ENCODE measurements at places on chromosomes 1 and 21. TPM values are rescaled to one million over a fixed set of nuclear protein-coding genes. Genes with fewer than 3 reads are reported as not detected.

The PEAR1 gene
- 7.1 TPM for total RNA-seq

The LHX8 gene
- total RNA-seq: not detected

- DNase-seq: no peak
Measured at GRCh38 chr1:224377676-224378006, 21.0 kb downstream of the CNIH4 start.

DNA sequence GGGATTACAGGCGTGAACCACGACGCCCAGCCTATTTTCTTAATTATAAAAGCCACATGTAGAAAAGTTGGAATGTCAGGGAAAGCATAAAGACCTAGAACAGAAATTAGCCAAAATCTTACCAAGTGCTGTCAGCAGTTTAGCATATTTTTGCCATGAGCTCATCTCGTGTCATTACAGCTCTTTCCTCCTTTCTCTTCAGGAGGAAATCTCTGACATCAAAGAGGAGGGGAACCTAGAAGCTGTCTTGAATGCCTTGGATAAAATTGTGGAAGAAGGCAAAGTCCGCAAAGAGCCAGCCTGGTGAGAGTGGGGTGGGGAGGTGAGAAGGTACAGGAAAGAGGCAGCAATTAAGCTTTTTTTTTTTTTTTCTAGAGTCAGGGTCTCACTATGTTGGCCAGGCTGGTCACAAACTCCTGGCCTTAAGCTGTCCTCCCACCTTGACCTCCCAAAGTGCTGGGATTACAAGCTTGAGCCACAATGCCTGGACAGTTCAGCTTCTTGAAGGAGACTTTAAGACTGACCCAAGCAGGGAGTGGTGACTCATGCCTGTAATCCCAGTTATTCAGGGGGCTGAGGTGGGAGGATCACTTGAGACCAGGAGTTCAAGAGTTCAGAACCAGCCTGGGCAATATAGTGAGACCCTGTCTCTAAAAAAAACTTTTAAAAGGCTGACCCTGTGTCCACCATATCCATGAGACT lies 8.4 kb upstream of the BGLAP start:
- no peak for DNase-seq

- DNase-seq: no peak
Measured at GRCh38 chr1:7960867-7961215, 670 bp upstream of the PARK7 start.

DNA sequence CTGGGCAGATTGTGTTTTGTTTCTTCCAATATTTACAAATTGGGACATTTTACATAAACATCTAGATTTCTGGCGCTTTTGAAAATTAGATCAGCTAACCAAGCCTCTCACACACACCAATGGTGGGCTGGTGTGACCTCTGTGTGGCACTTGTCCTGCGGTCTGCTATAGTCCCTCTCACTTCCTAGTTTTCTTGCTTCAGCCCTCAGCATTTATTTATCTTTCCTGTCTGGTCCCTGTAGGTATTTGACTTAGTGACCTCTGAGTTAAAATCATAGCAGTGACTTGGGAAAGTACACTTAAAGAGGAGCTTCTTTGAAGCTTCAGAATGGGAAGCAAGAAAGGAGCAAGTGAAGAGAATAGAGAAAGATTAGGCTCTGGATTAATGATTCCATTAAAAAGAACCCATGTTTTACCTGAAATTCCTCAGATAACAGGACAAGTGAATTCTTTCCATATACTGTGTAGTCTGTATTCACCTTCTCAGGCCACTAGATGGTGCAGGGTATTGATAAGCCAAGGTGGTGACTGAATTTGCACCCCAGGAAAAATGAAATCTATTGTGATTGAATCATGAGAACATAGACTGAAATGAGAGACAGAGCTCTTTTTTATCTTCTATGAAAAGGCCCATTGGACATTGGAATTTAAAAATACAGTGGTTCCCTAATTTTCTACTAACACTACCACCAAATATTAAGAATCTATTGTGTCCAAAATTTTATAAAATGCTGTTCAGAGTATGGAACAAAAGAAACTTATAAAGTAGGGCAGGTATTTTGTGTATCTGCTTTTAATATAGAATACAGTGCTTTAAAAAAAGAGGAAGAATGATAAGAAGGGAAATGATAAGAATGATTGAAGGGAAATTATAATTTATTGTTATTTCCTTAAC lies 7.1 kb upstream of the DIPK1A start:
- DNase-seq: no peak

The TAL1 gene
- total RNA-seq: 4.3 TPM

- DNase-seq: peak; percentile 61
Measured at GRCh38 chr1:31955917-31956736, 18.0 kb upstream of the PTP4A2 start.

DNA sequence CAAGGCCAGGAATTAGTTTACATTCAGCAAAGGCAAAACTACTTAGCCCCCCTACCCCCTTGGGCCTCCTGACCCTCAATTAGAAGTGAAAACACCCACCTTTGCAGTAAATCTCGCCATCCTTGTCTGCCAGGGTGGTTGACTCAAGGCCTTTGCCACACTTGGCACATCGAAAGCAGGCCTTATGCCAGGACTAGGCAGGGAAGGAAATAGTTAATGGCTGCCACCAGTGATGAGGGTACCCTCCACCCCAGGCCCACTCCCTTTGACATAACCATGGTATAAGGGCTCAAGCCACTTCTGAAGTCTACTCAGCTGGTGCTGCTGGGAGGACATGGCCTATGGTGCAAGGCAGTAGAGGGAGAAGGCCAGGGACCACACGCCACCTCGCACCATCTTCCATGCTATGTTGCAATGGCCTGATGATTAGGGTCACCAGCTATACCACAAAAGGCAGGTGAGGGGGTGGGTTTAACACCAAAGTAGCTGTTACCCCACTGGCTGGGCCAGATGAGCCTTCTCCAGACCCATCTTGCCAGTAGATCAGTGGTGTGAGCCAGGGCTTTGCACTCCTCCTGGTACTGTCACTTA lies 16.3 kb upstream of the PHLDA3 start:
- no peak for DNase-seq

DNA sequence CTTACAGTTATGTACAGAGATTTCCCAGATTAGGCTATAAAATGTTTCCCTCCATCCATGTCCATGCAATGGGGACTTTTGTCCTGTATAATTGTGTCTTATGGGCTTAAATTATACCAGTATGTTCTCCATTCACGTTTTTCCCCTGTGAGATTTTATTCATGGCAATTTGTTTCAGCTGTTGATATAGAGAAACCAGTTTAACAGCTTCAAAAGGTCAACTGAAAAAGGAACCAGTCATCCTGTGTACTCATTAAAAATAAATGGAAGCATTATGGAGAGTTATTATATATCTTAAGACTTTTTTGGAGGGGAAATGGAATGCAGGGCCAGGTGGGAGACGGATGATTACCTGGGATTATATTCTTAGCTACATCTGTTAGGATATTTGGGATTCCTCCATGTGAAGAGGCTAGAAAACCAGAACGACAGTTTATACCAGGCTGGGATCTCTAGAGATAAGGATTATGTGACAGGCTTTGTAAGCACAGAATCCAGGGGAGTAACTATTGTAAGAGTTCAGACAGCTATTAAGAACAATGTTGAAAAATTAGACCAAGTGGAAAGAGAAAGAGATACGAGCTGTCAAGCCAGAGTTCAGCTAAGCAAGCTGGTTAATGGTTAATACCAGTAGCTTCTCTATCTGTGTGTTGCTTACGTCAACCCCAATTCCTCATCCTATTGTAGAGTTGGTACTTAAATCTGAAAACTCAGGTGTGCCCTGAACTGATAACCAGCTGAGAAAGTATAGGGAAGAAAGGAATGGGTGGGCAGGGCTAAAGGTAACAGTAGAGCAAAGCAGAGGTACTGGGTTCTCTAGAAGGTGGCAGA lies 12.4 kb upstream of the ZNF697 start:
- no peak for DNase-seq

DNA sequence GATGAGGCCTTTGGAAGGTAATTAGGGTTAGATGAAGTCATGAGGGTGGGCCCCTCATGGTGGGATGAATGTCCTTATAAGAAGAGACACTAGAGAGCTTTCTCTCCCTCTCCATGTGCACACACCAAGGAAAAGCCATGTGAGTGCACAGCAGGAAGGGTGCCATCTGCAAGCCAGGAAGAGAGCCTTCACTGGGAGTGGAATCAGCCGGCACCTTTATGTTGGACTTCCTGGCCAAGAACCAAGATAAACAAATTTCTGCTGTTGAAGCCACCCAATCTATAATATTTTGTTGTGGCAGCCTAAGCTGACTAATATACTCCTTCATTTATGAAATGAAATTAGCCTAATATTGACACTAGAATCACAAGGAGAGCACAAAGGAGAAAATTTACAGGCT lies 38.2 kb upstream of the PKP1 start:
- DNase-seq: no peak

The ADGRL2 gene
- total RNA-seq: 52.5 TPM

The GBP7 gene
- total RNA-seq: 0.11 TPM

The SLC35F3 gene
- not detected for total RNA-seq

GRCh38 chr1:78075621-78076020 lies 29.9 kb downstream of the GIPC2 start:
- DNase-seq: no peak

The TATDN3 gene
- 23.5 TPM for total RNA-seq

DNA sequence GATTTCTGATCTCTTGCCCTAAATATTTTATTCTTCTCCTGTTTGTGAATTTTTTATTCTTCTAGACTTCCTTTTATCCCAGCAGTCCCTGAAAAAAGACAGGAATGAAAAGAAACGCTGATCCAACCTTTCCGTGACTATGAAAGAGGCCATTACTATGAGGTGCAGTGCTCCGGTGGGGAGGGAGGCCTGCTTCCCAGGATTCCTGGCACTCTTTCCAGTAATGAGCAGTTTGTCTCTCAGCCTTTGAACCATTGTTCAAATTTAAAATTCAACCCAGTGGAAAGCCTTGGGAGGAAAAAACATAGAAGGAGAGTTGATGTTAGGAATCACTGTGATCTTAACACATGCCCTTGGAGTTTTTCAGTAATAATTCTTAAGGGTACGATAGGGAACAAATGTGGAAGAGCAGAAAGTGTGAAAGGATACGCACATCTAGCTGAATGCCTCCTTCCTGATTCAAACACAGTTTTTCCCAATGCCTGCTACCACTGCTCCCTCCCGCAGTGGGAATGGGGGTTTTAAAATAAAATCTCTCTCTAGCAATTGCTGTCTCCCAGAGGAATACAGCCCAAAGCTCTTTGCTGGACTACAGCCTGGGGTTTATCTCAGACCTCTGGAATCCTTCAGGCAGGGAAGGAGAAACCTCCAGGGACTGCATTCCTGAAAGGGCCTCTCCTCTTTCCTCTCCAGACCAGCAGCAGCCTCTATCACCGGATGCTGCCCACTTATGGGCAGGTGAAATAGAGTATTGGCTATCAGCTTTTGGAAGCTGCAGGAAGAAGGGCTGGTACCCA lies 6.1 kb downstream of the IER5 start:
- no peak for DNase-seq

GRCh38 chr1:200372095-200372884 lies 37.5 kb downstream of the ZNF281 start:
- no peak for DNase-seq

- no peak for DNase-seq
Measured at GRCh38 chr21:40680311-40680710, 166.6 kb downstream of the DSCAM start.

DNA sequence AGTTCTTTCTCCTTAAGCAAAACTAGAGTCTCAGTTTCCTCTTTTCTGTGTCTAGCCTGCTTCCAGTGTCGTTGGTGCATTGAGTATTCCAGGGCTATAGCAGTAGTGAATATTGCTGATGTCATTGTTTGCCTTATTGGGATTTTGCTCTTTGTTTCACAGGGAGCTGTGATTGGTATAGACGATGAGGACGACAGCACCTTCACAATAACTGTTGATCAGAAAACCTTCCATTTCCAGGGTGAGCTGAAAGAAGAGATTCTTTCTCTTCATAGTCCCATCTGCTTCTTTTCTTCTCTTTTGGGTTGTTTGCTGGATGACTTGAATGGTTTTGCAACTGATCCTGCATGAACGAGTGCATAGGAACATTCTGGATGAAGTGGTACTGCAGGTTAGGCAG lies 52.4 kb downstream of the OSBPL9 start:
- no peak for DNase-seq

DNA sequence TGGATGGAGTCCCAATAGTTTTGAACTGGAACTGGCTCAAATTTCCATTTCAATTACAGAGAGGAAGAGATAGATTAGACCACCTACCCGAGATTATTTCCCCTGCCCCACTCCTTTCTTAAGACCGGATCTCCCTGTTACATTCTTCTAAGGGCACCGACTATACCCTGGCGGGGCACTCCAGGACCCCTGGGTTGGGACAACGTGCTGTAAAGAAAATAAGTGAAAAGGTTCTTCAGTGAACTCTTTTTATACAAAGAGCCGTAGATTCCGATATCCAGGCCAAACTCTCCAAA lies 6.7 kb downstream of the NR5A2 start:
- DNase-seq: no peak

The SAMD13 gene
- total RNA-seq: 2.0 TPM

The KCNT2 gene
- 0.60 TPM for total RNA-seq

GRCh38 chr1:12144236-12144635 lies 22.6 kb upstream of the TNFRSF1B start:
- no peak for DNase-seq

The ITLN2 gene
- total RNA-seq: 0.19 TPM

- DNase-seq: no peak
Measured at GRCh38 chr1:65108025-65108642, 39.9 kb upstream of the AK4 start.

The RHBG gene
- total RNA-seq: not detected

The OR6N1 gene
- not detected for total RNA-seq

The FCER1G gene
- total RNA-seq: 22.0 TPM

Data from left ventricle myocardium inferior (tissue), 1 donor.